ENCODE measurements at places on chromosomes 11 and 22.
A peak's percentile ranks its signal among the peaks of the same experiment; 100 is the strongest.

DNA sequence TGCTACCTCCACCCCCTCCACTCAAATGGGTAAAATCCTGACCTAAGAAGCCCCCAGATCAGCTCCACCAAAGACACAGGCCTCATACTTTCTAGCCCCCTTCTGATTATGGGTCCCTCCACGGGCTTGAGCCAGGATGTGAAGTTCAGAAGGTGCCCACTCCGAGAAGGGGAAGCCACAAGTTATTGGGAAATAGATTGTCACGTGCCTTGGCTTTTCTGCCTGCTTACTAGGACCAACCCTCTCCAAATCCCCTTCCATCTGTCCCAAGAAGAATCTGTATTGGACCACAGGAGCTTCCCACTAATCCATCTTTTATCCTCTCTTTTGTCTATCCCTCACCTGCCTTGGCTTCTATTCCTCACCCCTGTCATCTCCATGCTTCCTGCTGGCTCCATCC lies 3.0 kb upstream of the NRGN start:
- DNase-seq: no peak

DNA sequence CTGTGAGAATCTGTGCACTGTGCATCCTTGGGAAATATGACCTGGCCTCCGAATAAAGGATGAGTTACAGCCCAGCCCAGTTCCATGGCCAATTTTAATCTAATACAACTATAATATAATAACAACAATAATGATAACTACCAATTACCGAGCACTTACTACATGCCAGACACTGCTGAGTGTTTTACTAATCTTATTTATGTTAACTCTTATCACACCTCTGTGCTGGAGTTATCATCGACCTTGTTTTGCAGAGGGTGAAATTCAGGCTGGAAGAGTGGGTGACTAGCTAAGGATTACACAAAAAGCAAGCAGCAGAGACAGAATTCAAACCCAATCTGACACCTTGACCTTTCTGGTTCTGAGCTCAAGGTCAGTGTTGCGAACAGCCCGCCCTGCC lies 83.9 kb downstream of the GALNT18 start:
- no peak for DNase-seq

DNA sequence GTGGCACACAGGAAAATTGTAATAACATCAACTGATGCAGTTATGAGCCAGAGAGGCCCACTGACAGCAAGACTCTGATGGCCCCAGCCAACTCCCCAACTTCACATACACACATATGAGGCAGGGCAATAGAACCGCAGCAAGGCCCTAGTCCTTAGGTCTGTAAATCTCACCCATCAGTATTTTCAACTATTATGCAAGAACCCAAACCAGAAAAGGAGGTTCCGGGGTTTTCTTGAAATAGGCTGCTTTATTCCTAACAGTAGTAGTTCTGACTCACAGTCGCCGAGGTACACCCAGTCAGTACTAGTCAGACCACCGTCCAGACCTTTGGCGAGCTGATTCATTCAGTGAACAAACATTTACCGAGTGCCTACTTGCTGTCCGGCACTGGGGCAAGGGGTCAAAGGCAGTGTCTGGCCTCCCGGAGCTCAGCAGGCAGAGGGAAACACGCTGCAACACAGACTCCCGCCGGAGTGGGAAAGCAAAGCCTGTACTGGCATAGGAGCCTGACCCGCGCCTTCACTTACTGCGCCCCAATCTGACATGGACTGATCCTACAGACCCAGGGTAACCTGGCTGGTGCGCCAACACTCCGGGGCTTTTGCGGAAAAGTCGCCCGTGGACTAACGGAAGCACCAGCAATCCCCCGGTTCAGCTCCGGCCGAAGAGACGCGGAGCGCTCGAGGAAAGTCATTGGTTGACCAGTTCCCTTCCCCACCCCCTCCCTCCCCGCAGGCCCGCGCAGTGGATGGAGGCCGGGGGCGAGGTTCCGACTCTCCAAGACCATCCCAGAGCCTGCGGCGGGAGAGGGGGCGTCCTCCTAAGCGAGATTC lies 1.3 kb downstream of the PLEKHA7 start:
- no peak for DNase-seq

DNA sequence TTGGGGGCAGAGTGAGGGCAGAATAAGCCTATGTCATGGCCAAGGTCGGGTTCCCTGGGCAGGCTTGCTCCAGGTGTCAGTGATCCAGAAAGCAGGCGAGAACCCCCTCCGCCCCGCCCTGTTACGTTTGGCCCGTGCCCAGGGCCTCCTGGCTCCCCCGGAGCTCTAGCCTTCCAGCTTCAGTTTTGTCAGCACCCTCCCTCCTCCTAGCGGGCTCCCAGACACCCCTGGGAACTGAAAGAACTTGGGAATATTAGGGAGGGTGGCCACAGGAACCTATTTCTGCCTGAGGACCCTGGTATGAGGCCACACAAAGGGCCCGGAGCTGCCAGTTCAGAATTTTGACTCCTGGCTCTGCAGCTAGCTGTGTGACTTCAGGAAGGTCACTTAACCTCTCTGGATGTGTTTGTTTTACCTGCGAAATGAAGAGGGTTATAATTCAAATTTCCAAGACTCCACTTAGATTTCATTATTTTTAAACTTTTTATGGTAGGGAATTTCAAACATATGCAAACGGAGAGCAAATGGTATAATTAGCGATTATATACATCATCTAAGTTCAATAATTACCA lies 1.2 kb downstream of the TUBA8 start:
- no peak for DNase-seq

DNA sequence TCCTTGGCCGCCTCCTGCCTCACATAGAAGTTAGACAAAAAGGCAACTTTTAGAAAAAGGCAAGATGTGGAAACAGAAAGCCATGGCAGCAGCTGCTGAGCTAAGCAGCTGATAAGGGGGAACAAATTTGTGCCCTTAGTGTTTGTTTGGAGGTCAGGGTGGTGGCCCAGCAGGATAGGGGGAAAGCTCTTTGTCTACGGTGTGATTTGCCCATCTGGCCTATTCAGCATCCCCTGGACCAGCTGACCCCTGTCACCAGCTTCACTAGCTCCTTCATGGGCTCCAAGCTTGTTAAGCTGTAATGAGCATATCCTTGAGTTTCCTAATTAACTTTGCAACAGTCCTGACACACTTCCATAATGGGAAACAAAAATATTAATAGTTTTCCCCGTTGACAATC lies 5.9 kb upstream of the ME3 start:
- DNase-seq: no peak

GRCh38 chr11:66546368-66546965 lies at the start of gene ACTN3:
Gene ACTN3 (plus strand): TSS chr11:66546903. CDS start chr11:66546938, 35 bp downstream.
- DNase-seq: peak; percentile 11

- no peak for DNase-seq
These were observed 4.1 kb downstream of the KCNE3 start for GRCh38 chr11:74463216-74463615.

DNA sequence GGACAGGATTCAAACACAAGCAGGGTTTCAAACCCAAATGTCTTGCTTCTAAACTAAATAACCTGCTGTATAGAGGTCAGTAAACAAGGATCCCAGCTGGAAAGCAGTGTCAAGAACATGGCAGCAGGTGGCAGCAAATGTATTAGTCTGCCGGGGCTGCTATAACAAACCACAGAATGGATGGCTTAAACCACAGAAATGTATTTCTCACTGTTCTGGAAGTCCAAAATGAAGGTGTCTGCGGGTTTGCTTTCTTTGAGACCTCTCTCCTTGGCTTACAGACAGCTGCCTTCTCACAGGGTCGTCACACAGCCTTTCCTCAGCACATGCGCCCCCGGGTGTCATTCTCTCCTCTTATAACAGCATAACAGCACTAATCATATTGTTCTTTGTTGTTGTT lies 65.1 kb upstream of the LRRC55 start:
- peak; percentile 40 for DNase-seq

Measured in activated CD4-positive, alpha-beta T cell treated with anti-CD3 and anti-CD28 coated beads, Interleukin-10, Interleukin-2, amounts not matched to agents 100 ng/mL and 50 ng/mL, durations not matched to agents 16 hours and 8 hours (primary cell).